ENCODE measurements at places on chromosomes 12 and 14.

GRCh38 chr14:96940009-96940408 lies 142.8 kb downstream of the VRK1 start:
- DNase-seq: no peak

DNA sequence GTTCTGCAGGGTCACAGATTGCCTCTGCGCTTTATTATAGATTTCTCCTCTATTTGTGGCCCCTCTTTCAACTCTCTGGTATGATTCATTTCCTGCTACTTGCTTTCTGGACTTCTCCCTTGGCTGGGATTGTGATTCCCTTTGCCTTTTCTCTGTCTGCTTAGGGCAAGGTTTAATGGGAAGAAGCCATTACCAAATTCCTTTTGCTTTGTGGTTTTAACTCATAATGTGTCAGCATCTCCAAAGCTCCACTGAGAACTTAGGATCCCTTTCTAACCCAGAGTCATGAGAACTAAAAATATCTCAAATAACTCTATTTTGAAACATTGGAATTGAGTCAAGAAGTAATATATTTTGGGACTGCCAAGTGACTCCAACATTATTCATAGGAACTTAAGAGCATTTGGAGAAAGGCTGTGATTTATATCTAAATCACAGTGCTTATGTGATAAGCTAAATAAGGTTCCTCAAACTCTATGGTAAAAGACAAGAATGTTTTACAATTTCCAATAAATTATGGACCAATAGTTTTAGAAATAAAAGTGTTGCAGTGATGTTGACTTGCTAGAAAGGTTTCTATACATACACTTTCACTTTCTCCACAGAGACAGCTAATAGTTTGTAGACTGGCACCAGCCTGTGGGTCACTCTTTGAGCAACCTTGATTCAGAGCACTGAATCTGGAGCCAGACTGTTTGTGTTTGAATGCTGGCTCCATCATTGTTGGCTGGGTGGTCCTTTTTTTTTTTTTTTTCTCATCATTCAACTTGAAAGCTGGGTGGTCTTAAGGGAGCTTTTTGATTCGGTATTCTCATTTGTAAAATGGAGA lies 93.9 kb downstream of the DACT1 start:
- no peak for DNase-seq

GRCh38 chr14:49940808-49941421 lies 48.0 kb downstream of the ARF6 start:
- DNase-seq: no peak

DNA sequence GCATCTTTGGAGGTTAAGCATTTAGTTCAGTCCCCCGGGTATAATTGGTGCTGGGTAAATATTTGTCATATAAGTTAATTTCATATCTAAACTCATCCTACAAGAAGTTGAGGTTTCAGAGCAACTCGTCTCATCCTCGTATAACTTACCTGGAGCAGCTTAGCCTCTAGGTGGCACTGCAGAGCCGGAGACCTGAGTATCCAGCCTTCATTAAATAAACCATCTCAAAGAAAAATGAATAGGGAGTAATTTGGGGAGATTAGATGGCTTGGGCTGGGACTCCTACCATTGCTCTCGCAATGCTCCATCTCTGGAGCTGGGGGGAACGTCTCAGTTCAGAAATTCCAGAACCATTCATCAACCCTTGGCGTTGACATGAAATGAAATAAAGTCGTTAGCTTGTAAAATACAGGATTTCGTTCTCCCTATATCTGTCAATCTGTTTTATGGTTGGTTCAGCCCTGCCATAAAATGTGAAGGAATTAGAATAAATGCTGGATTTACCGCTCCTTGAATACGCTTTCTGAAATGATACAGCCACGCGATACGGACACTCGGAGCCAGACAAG lies 122.9 kb upstream of the TMEM132D start:
- DNase-seq: no peak

DNA sequence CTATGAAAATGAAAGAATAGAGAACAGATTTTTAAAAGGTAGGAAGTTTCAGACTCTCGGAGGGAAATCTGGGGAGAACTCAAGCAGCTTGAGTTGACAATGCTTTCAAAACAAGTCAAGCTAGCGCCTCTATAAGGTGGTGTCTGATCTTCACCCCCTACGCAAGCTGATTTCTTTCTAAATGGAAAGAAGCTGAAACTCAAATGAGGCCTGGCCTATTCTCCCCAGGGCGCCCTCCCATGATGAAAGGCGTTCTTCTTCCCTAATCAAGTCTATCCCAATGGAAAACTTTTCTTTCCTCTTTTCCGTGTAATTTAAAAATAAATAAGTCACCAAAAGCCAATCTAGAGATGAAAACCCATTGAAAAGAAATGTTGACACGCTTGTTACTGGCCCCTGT lies 20.6 kb downstream of the PTHLH start:
- no peak for DNase-seq

DNA sequence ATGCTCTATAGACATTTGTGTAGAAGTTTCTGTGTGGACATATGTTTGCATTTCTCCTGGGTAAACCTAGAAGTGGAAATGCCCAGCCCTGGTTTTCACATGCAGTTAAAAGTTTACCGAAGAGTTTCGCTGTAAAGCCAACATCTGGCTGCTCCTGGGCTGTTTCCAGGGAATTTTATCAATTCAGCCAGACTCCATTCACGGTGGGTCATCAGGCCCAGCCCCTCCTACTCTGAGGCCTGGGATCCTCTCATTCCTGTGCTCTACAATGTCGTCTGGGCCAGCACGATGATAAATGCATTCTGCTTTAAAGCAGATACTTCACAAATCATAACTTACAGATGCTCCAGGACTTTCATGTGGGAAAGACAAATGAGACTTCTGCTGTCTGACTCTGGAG lies 7.1 kb downstream of the NUAK1 start:
- DNase-seq: no peak

DNA sequence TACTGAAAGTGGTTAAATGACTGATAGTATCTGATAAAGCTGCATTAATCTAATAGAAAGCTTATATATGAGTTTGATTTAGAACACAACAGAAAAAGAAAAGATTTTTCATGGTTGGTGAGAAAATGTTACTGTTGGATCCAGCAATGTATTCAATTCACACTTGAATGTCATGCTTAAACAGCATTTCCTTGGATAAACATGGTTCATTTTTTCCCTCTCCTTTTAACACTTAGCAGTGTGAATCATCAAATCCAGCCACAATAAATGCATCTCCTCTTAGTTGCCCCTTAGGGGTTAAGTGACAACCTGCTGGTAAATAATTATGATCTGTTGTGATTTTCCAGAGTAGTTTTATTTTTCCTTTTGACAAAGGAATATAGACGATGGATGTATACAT lies 74.9 kb upstream of the GRIP1 start:
- DNase-seq: no peak

- DNase-seq: no peak
Measured at GRCh38 chr12:95815632-95816212, 25.2 kb upstream of the NTN4 start.

DNA sequence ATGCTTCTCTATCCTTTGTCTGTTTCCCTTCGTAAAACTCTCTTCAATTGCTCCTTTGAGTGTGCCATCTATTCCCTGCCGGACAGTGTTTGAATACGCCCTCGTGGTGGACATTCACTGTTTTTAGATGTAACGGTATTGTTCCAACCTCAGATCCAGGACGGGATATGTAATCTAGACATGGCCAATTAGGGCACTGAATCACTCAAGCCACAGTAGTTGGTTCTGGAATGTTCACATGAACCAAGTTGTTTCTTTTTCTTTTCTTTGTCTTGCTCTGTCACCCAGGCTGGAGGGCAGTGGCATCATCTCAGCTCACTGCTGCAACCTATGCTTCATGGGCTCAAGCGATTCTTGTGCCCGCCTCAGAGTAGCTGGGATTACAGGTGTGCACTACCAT lies 204.2 kb upstream of the PLXNC1 start:
- no peak for DNase-seq

GRCh38 chr12:65825507-65826352 lies 1.4 kb downstream of the HMGA2 start:
- peak; percentile 78 for DNase-seq

GRCh38 chr14:50085570-50086320 lies 30.6 kb downstream of the VCPKMT start:
- DNase-seq: no peak

- DNase-seq: no peak
Measured at GRCh38 chr12:70592664-70593063, 44.6 kb downstream of the PTPRB start.

- DNase-seq: no peak
Measured at GRCh38 chr12:32891526-32891925, 5.1 kb downstream of the PKP2 start.

DNA sequence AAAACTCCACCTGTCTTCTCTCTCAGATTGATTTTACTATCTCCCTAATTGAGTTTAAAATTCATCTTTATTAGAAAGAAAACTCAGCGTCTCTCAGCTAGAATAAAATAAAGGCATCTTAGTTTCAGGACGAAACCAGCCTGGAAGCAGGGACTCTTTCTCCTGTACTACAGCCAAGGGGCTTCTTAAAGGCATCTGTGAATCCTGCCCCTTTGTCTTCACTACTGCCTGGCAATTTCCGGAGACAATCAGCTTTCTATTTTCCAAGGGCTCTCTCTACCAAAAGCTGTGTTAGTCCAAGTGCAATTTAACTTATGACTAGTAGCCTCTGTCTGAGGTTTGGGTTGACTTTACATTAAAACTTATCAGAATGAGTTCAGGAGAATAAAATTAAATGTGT lies 623.3 kb upstream of the FOXG1 start:
- DNase-seq: no peak

- no peak for DNase-seq
Measured at GRCh38 chr12:104551-105081, 38.0 kb downstream of the IQSEC3 start.

GRCh38 chr12:121812320-121812871 lies 8.6 kb downstream of the SETD1B start:
- peak; percentile 76 for DNase-seq

- no peak for DNase-seq
Measured at GRCh38 chr14:61953602-61954001, 191.4 kb downstream of the SNAPC1 start.
